ENCODE measurements at places on chromosomes 12 and 14.

DNA sequence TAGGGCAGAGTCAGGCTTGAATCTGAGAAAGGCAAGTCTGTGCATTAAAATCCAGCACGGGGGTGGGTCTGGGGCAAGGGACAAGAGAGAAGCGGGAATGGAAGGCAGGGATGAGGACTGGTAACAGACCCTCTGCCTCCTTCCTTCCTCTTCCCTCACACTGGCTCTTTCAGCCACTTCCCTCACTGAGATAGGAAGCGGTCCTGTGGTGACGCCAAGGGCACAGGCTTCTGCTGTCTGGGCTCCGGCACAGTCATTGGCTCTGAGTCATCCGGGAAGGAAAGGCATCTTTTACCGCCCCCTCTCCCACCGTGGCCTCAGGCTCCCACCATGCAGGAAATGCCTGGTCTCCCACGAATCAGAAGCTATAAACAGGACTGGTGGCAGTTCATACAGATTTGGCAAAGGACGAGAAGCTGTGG lies 70.2 kb downstream of the ETV6 start:
- DNase-seq = peak; percentile 96

DNA sequence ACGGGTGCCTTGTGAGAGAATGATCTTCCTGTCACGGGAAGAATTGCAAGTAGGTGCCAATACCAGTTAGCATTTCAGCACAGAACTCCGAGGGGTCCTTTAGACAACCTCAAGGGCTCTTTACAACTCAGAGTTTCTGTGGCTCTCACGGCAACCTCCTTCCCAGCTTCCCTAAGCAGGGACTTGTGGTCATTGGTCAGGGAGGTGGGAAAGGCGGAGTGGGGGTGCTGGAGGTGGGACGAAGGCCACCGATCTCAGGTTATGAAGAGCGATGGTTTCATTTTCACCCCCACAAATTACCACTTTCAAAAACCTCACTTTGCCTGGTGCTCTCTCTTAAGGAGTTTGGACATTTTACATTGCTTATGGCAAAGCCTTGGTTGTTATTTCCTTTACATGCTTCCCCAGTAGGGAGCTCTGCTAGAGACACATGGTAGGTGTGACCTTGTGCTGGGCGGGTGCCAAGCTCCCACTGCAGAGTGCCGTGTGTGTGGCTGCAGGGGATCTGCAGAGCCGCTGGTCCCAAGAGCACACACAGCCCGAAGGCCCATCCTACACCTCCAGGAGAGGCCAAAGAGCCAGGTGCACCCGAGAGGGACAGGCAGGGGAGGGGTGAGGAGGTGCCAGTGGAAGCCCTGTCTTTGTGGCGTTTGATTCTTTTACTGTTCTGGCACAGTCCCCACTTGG lies 21.4 kb downstream of the BCL2L14 start:
- DNase-seq = no peak

DNA sequence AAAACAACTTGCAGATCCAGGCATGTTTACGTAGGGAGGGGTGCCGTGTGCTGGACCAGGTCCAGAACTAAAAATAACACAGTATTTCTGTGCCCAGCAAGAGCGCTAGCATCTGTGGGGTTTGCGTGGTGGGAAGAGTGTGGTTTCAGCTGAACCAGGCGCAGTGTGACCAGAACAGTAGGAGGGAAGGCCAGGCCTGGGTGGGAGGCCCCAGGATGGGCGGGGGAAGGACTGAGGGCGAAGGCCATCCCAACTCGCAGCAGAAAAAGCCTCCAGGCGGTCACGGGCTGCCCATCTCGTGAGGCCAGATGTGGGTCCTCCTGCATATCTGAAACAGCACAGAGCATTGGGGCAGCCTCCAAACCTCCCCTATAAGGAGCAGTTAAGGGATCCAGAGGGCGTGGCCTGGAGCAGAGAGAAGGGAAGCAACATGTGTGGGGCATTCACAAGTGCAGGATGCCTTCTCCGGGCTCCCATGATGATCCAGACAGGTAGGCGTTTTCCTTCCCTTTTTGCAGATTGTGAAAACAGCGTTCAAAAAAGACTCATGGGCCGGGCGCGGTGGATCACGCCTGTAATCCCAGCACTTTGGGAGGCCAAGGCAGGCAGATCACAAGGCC lies 17.8 kb upstream of the CD9 start:
- peak; percentile 80 for DNase-seq

GRCh38 chr12:62876938-62877548 lies 57.9 kb downstream of the PPM1H start:
- no peak for DNase-seq

DNA sequence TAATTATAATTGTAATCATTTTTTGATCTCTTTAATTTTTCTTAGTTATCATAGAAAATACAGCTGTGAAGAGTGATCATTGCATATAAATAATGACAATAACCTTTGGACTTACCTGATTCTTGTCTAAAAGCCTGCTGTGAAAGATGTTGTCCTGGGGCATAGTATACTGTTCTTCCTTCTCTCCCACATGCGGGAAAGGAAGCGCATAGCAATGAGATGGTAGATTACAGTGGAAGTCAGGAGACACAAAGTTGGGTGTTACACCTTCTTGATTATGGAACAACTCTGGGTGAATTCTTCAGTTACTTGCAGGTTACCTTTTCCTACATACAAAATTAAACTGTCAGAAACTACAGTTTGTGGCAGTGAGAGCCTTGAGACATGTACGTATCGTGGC lies 140.8 kb downstream of the KTN1 start:
- no peak for DNase-seq

Data from AG08395 (cell line).